ENCODE measurements at places on chromosomes 12 and 14.

DNA sequence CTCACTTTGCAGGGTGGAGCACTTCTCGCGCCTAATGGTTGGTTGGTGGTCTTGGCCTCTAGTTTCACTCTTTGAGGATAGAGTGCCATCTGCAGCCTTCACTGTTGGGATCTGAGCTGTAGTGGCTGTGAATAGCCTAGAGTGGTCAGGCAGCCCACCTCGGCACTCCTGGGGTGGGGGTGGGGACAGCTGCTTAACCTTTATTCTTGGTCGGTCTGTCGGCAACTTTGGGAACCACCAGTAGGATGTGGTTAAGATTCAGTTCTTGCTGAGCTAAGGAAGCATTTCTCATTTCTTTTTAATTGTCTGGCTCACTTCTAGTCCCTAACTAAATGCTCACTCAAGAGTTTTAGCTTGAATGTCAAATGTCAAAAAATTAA lies 21.1 kb downstream of the TMBIM6 start:
- DNase-seq: no peak

DNA sequence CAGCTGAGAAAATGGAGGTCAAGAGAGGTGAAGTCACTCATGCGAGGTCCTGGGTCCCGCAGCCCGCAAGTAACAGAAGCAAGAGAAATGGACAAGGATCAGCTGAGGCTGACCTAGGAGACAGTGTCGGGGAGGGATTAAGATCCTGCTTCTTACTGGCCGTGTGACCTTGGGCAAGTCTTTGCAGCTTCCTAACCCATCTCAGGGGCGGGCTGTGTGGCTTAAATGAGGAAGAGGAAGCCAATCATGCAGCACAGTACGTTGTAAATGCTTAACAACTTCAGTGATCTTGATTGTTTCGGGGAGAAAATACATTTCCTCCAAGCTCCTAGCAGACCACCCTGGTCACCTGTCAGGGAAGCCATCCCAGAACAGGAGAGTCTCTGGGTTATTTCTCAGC lies 7.1 kb upstream of the PGF start:
- no peak for DNase-seq

GRCh38 chr12:1763153-1763552 lies 57.2 kb upstream of the LRTM2 start:
- no peak for DNase-seq

DNA sequence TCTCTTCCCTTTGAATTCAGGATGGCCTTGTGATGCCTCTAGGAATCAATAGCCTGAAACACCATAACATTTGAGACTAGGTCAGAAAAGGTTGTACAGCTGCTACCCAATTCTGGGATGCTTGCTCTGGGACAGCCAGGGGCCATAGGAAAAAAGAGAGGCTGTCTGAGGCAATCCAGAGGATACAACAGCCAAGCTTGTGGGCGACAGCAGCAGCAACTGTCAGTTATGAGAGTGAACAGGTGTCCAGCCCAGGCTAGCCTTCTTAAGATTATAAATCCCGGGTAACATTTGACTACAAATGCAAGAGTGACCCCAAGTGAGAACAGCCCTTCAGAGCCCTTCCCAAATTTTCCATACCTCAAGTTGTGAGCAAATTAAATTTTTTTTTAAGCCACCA lies 11.1 kb downstream of the DCN start:
- DNase-seq: peak; percentile 96

DNA sequence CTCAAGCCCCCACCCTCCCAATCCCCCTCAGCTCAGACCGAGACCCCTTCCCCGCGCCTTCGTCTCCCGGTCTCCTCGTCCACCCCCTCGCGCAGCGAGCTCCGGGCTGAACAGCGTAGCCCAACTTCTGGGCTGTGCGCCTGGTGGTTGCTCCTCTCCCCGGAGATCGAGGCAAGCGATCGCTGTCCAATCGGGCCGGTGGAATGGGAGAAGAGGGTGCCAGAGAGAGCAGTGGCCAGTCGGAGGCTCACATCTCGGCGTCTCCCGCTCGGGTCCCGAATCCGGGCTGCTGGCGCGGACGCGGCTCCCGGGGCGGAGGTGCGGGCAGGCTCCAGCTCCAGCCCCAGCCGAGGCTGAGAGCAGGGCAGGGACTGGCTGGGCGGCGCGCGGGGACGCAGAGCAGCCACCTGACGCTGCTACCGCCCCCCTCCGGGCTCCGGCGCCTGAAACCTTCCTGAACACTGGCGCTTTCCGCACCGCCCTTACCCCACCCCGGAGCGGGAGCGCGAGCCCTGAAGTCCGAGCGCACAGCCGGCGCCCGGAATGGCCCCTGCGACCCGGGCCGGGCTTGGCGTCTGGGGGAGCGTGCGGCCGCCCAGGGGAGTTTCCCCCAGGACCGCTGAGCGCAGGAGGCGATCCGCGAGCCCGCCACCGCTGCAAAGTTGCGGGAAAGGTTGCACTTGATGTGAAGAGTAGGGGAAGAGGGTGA lies 508 bp upstream of the KCNH5 start:
- no peak for DNase-seq

DNA sequence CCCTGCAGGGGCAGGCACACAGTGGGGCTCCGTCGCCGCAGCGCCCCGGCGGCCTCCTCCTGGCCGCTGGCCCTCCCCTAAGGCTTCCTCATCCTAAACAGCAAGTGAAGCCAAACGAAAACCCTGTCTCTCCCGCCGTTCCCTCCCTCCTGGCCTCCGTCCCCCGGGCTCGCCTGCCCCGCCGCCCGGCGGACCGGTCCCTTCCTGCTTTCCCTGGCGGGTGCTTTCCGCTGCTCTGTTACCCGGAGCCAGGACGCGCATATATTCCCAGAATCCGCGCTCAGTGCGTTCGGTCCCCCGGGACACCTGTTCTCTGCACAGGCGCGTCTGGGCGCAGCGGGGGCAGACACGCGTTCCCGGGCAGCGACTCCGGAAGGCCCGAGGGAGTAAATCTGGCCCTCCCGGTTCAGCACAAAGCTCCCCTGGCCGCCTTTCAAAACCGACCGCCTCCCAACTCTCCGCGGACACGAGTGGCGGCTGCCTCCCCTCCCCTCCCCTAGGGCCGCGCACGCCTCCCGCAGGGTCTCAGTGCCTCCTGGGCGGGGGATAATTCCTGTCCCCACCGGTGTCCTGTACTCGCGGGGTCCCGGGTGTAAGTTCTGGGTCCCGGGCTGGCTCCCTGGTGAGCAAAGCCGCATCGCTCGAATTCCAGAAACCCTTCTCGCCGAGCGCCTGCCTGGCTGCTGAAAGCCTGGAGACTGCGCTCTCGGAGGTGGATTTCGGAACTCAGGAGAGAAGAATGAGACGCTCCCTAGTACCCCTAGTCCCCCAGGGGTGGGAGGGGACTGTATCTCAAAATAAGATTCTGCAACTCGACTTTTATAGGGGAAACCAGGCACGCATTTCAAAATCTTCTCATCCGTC lies 21.4 kb upstream of the CEP170B start:
- DNase-seq: peak; percentile 58

- peak; percentile 39 for DNase-seq
Measured at GRCh38 chr14:54784060-54784459, 118.6 kb downstream of the GCH1 start.

DNA sequence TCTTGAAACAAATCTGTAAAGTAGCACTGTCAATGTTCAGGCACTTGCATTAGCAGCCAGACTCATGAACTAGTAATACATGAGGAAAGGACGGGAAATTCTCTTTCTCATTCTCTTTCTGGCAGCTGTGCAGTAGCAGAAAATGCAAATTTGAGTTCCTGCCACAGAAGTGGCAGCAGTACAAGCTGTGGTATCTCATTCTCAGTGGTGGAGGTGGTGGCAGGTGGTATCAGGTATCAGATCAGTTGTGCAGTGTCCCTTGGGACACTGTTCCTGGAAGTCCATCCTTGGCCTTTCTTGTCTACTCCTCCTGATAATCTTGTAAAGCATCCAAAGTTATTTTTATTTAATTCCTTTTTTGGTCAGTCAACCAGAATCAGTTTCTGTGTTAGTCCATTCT lies 103.0 kb downstream of the C12orf42 start:
- DNase-seq: no peak

DNA sequence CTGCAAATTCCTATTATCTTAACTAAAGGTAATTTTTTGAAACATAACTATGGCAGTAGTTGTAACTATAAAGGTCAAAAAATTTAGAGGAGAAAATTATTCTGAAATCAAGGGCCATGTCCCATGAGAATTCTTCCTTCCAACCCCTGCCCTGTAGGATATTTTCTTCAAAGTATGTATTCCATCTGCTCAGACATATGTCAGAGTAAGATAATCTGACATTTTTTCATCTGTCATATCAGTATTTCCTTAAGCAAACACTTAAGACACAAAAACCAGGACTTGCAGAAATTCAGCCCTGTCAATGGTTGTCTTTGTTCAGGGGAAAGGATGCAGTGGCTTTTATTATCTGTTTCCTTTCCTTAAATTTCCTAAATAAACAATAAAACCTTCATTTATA lies 36.3 kb downstream of the ACSS3 start:
- no peak for DNase-seq

DNA sequence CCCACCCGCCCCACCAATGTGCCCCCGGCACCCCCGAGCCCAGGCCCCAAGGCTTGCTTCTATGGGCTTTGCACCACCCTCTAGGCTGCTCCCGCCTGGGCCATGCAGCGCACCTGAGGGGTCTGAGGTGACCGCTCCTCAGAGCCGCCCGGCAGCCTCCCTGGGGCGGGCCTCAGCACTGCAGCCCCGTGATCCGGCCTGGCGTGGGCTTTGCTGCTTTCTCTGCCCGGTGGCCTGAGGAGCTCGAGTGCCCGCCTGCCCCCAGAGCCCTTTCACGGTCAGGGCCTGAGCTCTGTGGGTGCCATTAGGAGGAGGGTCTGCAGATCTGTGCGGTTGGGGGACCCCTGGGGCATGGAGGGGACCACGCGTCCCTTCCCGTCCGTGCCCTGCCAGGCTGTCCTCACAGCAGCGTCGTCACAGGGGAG lies 6.2 kb downstream of the MTA1 start:
- DNase-seq: no peak

- DNase-seq: no peak
Measured at GRCh38 chr12:92648242-92649031, 54.4 kb upstream of the PLEKHG7 start.

GRCh38 chr14:92352158-92352985 lies 29.4 kb downstream of the SLC24A4 start:
- DNase-seq: no peak

GRCh38 chr12:123696207-123696606 lies 15.9 kb upstream of the ATP6V0A2 start:
- no peak for DNase-seq

- DNase-seq: no peak
Measured at GRCh38 chr12:52242442-52243258, 9.6 kb downstream of the KRT7 start.

- DNase-seq: peak; percentile 50
Measured at GRCh38 chr12:100141998-100142850, 450 bp downstream of the BLTP3B start.

- DNase-seq: peak; percentile 33
Measured at GRCh38 chr14:45698462-45699134, 445.6 kb upstream of the MIS18BP1 start.

DNA sequence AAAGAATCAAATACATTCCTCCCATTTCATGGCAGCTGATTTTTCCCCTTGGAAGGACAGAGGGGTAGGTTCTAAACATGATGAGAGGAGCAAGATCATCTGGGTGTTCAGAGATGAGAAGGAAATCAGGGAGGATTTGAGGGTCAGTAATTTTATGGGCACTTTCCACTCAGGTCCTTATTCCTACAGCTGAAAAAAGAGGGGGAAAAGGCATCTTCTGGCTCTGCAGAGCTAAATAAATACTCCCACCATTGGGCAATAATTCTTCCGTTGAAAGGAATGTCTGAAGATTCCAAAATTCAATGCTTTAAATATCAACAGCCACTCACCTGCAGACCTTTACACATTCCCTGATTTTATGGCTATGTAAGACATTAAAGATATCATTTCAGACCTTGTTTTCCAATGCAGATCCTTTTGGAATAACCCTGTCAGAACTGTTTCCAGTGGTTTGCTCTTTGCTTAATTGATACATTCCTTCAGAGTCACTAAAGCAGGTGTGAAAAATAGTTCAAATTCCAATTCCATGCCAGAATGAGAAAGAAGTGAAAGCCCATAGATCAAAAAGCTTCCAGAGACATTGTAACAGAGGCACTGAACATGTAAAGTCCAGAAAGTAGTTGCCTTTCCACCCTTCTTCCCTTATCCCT lies 233.3 kb upstream of the KRR1 start:
- DNase-seq: no peak

Measured in myocyte (in vitro differentiated cells).